M059J (cell line): ENCODE measurements at places on chromosomes 1 and 21. TPM values are rescaled to one million over a fixed set of nuclear protein-coding genes. Genes with fewer than 3 reads are reported as not detected.

DNA sequence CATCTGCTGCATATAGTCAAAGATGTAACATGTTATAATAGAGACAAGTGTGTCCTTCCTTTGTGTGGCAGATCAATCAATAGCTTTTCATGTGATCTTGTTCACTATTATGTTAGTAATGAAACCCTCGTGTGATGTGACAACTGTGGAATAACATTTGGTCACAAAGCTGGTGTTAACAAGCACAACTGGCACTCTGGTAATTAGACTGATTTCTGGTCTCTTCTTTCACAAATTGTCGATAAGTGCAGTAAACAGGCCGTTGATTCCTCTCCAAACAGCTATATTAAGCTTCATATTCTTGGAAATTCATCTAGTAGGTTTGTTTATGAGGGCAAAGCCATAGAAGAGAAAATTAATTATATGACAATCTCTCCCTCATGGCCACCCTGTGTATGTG, 616.7 kb upstream of the PTBP2 start:
- DNase-seq: no peak

DNA sequence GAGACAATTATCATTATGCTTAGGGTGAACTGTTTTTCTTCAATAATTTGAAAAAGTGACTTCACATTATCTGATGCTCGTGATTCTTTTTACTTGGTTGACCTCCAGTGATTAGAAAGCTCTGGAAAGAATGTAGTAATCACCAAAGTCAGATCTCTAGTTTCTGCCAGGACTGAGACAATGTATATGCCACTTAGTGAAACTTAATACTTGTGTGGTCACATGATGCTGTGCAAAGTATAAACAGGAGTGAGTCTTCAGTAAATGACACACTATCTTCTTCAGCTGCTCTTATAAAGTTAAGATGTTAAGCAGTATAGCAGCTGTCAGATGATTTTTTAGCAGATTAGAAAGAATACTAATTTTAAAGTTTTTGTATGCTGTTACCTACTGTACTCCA, 17.2 kb downstream of the VCAM1 start:
- DNase-seq: peak; percentile 68

DNA sequence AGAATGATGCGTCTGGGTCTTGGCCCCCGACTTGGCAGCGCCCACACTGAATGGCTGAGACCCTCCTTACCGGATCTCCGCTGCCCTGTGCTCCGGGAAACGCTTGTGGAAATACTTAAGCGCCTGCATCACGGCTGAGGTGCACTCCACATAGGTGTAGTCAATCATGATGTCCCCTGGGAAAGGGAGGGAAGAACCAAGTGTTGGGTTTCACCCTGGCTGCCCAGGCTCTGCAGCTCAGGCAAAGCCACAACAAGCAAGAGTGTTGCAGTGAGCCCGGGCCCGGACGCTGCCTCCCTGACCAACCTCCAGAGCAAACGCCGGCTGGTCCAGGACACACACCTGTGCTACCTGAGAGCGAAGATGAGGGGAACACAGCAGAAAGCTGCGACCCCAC, 21.5 kb upstream of the SPATC1L start:
- no peak for DNase-seq

The PRDX1 gene
- 826 and 917 TPM in 2 replicates for total RNA-seq

- DNase-seq: no peak
These were observed 35.8 kb downstream of the PAX7 start for GRCh38 chr1:18666317-18666920.

- peak; percentile 74 for DNase-seq
These were observed 79.1 kb downstream of the NDUFS5 start for GRCh38 chr1:39105061-39105840.

- peak; percentile 86 for DNase-seq
These were observed 92.5 kb downstream of the SLC25A24 start for GRCh38 chr1:108107658-108108057.

GRCh38 chr1:246798606-246799496, 74.6 kb downstream of the SCCPDH start:
- no peak for DNase-seq

DNA sequence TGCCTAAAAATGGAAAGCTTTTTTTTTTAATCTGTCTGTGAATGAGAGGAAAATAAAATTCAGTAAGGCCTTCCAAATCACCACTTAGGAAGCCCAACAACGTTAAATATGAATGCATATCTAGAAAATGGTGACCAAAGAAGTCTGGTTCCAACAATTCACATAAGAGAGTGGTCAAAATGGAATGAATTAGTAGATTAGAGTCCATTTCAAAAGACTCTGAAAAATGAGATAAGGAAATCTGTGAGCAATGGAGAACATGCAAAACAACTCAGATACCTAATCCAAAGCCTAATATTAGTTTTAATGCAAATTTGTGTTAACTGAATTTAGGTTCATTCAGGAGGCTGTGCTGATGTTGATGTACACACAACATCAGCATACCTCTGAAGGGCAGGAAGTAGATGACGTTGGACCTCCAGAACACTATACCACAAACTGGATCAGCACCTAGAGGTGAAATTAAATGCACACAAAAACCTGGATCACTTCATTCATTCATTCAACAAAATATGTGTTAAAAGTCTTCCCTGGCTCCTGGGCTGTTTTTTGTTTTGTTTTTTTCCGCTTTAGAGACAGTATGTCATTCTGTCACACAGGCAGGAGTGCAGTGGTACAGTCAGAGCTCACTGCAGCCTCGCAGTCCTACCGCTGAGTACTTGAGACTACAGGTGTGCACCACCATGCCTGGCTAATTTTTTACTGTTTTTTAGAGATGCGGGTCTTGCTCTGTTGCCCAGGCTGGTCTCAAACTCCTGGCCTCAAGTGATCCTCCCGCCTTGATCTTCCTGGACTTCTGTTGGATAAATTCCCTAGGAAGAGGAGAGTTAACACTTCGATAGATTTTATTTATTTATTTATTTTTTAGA, 4.9 kb upstream of the BRWD1 start:
- DNase-seq: no peak

DNA sequence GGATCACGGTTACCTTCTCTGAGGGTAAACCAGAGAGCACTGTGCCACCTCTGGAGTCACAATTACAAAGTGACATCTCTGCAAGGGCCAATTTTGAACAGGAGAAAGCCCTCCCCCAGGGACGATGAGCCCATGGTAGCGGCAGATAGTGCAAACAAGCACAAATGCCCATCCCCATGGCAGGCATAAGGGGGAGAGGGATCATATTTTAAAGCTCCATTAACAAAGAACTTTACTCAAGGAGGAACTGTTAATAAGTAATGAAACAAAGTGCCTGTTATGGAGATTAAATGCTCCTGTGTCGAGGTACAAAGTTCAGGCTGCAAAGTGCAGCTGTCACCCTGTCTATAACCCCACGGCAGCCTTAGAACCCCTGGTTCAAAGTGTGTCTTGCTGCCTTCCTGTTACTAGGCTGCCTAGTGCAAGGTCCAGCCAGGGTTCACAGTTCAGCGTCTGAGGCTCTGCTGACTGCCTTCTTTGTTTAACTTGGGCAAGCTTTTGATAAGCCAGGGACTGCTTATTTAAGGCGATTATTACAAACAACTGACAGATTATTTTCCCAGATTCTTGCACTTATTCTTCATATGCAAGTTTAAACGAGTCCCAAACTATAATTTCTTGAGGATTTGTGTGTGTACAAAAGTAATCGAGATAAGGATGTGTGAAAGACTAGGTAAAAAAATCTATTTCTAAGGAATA, 75.7 kb upstream of the NRIP1 start:
- DNase-seq: no peak

GRCh38 chr1:83083589-83084224, 915.2 kb downstream of the TTLL7 start:
- no peak for DNase-seq

GRCh38 chr1:116909512-116910378, at the start of gene PTGFRN:
TSS of gene PTGFRN (plus strand) at chr1:116909916. CDS start at chr1:116910204, 288 bp downstream.
- DNase-seq: peak; percentile 66

DNA sequence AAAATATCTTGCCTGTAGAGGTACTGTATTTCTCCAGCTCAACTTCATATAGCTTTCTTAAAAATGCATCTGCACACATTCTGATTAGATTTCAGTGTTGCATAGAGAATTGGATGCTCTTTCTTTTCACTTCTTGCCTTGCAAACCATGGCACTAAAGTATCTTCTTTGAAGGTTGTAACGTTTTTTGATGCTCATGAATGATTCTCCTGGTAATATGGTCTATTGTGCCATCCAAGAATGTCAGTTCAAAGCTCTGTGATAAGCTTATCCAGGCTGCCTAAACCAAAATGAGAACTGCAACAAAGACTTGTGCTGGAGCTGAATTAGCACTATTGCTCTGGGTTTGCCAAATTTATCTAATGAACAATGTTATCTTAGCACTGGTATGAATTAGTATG, 1.9 kb downstream of the SGIP1 start:
- no peak for DNase-seq

DNA sequence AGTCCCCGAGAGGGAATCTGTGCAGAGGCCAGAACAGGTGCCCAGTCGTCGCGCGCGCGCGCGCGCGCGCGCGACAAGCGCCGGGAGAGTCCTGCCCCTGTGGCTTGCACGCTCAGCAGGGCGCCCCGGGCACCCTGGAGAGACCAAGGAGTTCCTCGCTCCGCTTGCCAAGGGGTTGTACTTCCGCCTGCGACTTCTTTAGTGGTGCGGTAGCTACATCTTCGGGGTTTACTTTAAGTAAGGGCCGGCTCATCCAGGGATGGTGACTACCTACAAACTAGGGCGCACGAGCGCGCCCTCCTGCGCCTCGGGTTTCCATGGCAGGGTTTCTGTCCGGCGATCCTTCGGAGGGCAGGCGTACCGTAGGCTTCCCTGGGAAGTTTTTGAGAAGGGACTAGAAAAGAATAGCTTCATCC, 1.4 kb downstream of the LHX4 start:
- DNase-seq: peak; percentile 73

GRCh38 chr21:46431884-46432488, 26.7 kb upstream of the DIP2A start:
- no peak for DNase-seq

DNA sequence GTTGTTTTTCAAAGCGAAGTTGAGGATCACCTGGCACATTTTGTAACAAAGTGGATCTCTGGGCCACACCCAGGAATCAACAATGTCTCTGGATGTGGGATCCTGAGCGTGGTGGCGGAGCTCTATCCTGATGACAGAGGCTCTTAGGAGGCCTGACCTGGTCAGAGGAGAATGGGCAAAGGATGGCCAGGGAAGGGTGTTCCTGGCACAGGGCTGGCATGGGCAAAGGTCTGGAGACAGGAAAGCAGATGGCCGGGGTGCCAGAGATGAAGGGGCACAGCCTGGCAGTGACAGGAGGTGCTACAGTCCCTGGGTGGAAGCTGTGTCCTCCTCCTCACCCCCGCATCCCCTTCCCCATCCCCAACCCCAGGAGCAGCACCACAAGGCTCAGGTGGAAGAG, 20.0 kb upstream of the MFN2 start:
- DNase-seq: no peak

DNA sequence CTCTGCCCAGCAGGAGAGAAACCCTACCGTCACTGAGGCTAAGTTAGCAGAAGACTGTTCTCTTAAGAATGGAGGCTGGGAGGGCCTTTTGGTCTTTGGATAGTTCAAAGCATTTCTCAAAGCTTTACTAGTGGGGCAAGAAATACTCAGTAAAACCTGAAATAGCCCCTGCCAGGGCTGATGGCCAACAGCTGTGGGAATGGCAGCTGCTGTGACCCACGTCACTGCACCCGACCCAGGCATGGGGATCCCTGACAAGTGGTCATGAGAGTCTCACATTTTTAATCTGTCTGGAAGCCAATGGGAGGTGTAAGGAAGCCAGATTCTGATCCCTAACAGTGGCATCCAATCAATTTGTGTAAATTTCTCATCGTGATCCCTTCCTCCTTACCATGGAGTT, 44.5 kb upstream of the ENAH start:
- DNase-seq: no peak

The ITPKB gene
- total RNA-seq: 2.6 and 6.1 TPM in 2 replicates

- DNase-seq: no peak
These were observed 183.5 kb downstream of the BRINP2 start for GRCh38 chr1:177354247-177354646.

- DNase-seq: peak; percentile 89
These were observed 32.7 kb upstream of the POFUT2 start for GRCh38 chr21:45320261-45321025.

GRCh38 chr1:25704267-25704691, 87.7 kb downstream of the MAN1C1 start:
- no peak for DNase-seq

DNA sequence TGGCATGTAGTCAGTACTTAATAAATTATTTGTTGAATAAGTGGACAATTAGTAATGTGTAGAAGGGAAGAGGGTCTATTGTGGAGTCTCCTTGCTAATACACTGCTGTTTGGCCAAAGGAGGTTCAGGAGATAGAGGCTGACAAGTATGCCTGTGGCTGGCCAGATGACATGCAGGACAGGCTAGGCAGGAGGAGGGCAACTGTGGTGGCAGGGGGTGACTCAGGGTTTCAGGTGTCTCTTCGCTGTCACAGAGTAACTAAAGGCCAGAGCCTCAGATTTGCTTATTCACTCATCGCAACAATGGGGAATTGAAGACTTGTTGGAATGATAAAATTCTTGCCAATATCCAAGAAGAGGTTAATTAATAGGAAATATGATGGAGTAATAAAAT, 33.1 kb downstream of the THRAP3 start:
- DNase-seq: peak; percentile 32

The CELA3B gene
- not detected in 2 replicates for total RNA-seq

DNA sequence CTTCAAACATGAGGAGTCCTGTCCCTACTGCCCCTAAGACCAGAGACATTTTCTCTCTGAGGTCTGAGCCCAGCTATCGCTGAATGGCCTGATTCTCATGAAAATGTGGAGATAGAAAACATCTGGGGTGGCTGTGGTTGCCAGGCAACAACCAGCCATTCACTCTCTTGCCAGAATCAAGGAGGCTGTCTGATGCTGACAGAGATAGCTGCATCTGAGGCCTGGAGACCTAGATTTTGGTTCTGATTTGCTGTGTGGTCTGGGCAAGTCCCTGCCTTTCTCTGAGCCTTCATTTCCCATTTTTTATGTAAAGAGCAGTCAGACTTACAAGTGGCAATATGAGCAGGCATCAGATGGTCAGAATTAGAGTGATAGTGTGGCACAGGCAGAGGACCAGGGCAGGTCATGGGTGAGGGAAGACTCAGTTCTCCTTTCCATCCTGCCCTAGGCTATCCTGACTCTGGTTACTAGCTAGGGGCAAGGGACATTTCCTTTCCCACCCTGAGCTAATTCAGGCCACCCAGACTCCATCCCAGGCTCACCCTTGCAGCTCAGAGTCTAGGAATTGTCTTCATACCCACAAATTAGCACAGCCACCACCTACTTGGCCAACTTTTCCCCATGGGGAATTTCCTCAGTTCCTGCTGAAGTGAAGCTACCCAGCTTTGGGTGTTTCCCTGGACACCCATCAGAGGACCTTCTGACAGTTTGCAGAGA, 20.0 kb upstream of the RNF19B start:
- peak; percentile 37 for DNase-seq
